ENCODE measurements at places on chromosomes 4 and X. TPM values are rescaled to one million over a fixed set of nuclear protein-coding genes. Genes with fewer than 3 reads are reported as not detected.
A peak's percentile ranks its signal among the peaks of the same experiment; 100 is the strongest.

The PAGE1 gene
- total RNA-seq: not detected

The FAM47A gene
- total RNA-seq: not detected

DNA sequence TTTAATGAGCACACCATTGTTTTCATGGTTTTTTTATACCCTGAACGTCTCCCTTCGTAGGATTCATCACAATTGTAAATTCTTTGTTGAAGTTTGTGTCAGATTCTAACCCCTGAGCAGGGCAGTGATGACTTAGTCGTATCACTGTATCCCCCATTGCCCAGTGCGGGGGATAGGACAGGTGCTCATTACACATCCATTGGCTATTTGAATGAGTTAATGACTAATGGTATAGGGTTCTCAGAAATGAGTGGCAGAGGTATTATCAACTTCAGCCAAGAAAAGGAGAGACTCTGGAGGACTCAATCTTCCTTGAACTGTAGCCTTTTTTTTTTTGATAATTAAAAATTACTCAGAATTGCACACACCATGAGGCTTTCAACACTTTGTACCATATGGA is 64.6 kb downstream of the SYNPO2 start:
- ATAC-seq: no peak

GRCh38 chr4:78644744-78645330 is 93.3 kb downstream of the ANXA3 start:
- peak; percentile 67 for ATAC-seq

- ATAC-seq: no peak
Measured at GRCh38 chrX:115467961-115468360, 93.0 kb upstream of the PLS3 start.

DNA sequence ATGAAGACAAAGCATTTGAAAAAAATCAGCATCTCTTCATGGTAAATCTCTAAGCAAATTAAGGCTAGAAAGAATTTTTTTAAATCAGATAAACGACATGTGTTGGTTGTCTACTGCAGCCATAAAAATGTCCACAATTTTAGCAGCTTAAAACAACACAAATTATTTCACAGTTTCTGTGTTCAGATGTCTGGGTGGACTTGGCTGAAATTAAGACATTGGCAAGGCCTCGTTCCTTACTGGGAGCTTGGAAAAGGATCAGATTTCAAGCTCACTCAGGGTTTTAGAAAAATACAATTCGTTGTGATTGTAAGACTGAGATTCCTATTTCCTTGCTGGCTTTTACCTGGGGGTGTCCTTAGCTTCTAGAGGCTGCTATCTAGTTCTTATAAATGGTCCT is 1470.6 kb downstream of the PCDH19 start:
- no peak for ATAC-seq

The DRD5 gene
- not detected for total RNA-seq

DNA sequence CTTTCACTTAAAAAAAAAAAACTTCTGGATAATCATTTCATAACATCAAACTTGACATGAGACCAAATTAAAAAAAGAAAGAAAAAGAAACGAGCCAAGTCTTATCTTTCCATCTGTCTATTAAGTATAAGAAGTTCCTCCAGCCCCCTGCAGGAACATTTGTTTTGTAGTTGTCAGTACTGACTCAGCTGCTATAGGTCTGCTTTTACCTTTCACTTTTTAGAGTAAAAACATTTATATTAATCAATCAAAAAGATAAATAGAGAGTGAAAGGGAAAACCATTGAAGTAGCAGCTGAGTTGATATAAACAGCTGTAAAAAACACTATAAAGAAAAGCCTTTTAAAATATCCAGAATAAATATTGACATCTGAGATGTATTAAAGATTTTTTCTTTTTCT is 46.1 kb downstream of the CCDC158 start:
- ATAC-seq: no peak

DNA sequence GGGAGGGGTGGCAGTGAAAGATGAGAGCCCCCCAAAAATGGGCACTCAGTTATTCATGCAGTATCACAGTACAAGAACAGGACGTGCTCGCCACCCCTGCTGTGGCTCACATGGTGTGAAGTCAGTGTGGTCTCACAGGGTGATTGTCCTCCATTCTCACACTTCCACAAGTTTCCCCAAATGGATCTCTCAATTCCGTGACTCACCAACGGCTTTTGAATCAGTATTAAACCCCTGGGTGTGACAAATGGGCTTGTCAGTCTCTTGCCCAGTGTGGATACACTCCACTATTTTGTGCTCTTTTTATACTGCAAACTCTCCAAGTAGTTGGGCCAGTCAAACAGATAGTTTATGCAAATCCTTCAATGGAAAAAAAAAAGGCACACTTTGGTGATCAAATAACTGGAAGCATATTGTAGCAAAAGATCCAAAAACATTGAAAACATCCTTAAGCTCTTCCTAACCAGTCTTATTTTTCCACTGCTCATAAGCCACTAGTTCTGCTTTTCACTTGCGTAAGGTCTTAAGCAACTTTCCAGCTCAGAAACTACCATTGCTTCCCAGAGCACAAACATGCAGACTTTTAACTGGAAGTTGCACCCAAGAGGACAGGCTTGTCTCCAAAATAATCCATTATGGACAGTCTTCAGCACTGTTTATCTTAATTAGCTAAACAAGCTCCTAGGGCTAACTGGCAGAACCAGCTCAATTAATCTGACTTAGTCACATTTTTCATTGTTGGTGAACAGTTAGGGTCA is 365.7 kb downstream of the PPP3CA start:
- ATAC-seq: peak; percentile 78

- ATAC-seq: no peak
Measured at GRCh38 chr4:113976741-113977525, 2.5 kb downstream of the ARSJ start.

- ATAC-seq: no peak
Measured at GRCh38 chrX:148156986-148157385, 175.8 kb downstream of the FMR1NB start.

The NUDT11 gene
- 2.6 TPM for total RNA-seq

The MAGEB1 gene
- not detected for total RNA-seq

DNA sequence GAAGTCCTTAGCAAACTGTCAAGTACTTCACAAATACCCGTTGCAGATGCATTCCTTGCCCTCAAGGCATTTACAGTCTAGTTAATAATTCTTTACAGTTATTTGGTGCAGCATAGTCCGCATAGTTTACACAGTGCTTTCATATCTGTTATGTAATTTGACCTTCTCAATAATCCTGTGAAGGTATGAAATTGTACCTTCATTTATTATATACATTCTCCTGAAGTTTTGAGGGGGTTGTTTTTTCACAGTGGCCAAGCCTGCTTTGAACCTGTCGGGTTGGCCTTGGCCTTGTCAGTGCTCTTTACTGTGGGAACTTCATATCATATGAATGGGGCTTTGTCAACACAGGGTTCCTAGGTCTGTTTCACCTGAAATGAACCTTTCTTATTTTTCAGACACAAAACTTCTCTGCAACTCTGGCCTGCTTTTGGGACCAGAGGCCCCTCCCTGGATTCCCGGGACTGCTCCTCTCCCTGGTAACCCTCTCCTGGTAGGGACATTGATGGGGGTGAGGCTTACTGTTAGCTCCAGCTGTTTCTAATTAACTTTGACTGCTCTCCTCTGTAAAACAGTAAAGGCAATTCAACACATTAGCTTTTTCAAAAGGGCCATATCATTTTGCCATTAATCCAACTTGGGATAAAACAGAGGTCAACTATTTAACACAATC is 9.1 kb downstream of the IGFBP7 start:
- no peak for ATAC-seq

The SLC34A2 gene
- total RNA-seq: not detected

The ELF2 gene
- total RNA-seq: 57.6 TPM

GRCh38 chr4:185286571-185286970 is 77.2 kb downstream of the SNX25 start:
- no peak for ATAC-seq

- ATAC-seq: no peak
Measured at GRCh38 chr4:138521809-138522208, 279.7 kb upstream of the SLC7A11 start.

- ATAC-seq: no peak
Measured at GRCh38 chrX:123408821-123409737, 225.0 kb downstream of the GRIA3 start.

The SMIM9 gene
- not detected for total RNA-seq

GRCh38 chrX:33725535-33726210 is 406.4 kb downstream of the FAM47A start:
- ATAC-seq: peak; percentile 73

DNA sequence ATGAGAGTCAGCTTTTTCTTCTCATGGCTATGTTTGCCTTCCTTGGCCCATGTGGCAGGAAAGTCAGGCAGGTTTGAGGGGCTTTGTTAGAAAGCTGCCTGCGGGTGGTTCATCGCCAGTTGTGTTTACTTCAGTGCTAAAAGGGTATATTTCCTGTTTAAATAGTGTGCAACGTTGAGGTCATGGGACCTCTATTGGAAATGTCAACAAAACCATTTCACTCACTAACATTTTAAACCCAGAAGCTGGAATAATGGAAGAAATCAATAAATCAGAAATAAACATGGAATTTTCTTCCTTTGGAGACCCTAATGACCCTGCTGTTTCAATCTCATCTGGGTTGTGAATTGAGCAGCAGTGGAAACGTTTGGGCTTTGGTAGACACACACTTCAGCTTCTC is 185.8 kb downstream of the ANKRD50 start:
- no peak for ATAC-seq

DNA sequence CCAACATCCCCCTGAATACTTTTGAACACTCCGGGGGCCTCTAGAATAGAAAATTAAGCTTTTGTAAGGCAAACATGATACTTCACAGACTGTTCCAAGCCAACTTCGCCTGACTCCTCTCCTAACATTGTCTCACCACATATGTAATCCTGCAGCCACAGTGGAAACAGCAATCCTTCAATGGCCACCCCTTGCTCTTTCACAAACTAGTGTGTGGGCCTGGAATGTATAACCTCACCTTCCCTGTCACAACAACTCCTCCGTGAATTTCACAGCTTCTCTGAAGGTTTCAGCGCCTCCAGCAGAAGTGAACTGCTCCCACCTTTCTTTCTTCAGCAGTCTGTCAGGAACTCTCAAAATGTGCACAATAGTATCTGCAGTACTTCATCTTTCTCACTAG is 185.1 kb downstream of the ADGRL3 start:
- no peak for ATAC-seq

GRCh38 chr4:8315435-8316250 is 46.1 kb downstream of the HTRA3 start:
- ATAC-seq: peak; percentile 80

DNA sequence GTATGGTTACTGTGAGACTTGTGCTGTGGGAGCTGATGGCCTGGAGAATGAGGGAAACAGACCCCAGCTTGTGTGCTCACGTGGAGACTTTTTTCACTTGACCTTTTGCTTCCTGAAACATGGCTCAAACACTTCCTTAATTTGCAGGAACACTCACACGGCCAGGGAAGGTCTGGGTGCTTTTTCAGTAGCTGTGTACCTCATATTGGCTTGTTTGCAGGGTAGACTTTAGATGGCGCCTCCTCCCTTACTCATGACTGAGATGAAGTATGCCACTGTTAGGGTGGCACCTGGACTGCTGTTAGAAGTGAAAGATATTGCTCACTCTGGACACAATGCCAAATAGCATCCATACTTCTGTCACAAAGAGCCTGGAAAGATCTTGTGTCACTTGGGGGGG is 75.7 kb upstream of the WDR1 start:
- ATAC-seq: no peak

GRCh38 chrX:124940531-124940930 is 379.1 kb upstream of the TEX13C start:
- no peak for ATAC-seq

- ATAC-seq: no peak
Measured at GRCh38 chr4:16489226-16489625, 263.0 kb upstream of the TAPT1 start.

- no peak for ATAC-seq
Measured at GRCh38 chrX:113514906-113515305, 674.3 kb upstream of the AMOT start.

The IL13RA1 gene
- 121 TPM for total RNA-seq

The TNIP3 gene
- 0.81 TPM for total RNA-seq

DNA sequence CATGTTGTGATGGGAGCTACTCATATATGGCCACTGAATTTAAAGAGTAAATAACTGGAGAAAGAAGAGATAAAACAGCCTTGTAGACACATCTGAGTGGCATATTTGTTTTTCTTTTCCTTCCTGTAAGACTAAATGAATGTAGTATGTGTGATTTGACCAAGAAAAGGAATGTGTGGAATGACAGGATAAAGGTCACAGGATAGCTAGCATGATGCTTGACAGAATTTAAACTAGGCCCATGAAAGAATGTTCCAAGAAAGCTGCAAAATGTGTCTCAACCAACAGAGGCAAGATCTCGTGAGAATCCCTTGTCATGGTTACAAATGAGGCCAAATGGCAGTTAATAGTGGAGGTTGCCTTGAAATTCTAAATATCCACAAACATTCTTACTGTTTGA is 137.0 kb downstream of the KCNIP4 start:
- ATAC-seq: no peak

GRCh38 chrX:11450354-11450753 is 157.1 kb downstream of the AMELX start:
- no peak for ATAC-seq

The CT45A5 gene
- total RNA-seq: not detected

DNA sequence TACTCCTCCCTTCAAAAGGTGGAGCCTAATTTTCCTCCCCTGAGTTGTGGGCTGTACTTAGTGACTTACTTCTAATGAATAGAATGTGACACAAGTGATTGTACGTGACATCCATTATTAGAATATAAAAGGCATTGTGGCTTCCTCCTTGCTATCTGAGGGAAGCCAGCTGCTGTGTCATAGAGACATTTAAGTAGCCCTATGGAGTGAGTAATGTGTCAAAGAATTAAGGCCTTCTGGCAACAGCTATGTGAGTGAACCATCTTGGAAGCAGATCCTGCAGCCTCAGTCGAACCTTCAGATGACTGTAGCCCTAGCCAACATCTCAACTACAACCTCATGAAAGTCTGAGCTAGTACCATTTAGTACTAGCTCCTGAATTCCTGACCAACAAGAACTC is 76.1 kb downstream of the BCOR start:
- no peak for ATAC-seq

DNA sequence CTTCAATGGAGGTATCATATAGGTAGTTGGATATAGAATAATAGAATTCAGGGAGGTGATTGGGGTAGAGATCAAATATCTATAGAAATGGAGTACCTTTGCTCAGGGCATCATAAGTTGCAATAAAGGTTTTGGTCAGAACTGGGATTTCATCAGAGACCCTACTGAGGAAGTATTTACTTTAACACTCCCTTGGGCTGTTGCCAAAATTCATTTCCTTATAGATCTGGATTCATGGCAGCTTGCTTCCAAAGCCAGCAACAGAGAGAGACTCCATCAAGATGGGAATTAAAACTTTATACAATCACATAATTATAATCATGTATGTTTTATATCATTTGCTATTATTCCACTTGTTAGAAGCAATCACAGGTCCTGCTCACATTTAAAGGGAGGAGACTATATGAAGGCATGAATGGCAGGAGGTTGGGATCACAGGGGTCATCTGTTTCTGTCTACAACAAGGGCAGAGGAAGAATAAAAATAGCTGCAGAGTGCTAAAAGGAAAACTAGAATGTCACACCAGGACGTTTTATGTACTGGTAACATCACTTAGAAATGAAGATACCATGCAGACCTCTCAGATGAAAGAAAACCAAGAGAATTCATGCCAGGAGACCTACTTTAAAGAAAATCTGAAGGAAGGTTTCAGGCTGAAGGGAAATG is 902.1 kb upstream of the LCORL start:
- ATAC-seq: no peak

All from gastroesophageal sphincter (tissue), 4 donors.